Esophagus squamous epithelium (tissue), 5 donors: ENCODE measurements at places on chromosomes 6 and 20.

DNA sequence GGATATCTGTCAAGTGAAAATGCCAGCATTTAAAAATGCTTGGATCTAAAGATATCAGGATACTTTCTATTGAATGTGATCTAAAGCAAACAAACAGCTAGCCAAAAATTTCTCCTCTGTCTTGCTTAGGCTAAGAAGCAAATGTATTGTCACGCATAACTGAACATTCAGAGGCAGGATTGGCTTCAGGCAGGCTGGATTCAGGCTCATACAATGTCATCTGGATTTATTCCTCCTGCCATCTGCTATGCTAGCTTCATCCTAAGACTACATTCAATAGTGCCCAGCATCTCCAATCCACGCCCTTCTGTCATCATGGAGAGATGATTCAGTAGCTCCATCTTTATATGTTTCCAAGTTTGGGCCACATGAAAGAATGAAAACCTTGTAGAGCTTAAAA lies 27.1 kb downstream of the PFDN4 start:
- DNase-seq = no peak

- no peak for DNase-seq
Measured at GRCh38 chr20:9409981-9410380, 104.4 kb upstream of the LAMP5 start.

DNA sequence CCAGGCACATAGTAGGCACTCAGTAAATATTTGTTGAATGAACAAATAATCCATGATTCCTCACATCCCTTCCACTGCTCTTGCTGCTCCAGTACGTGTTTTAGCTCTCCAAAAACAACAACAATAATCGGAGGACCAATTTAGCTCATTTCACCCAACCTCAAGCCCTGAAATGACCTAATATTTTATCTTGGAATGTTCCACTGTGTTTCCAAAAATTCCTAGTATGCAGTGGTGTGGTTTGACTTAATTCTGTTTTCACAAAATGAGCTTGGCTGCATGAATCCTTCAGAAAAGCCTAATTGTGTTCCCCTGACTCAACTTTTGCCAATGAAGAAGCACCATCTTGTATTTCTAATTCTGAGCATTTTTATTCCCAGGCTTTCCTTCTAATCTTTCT lies 168.0 kb upstream of the PHACTR1 start:
- DNase-seq = no peak

DNA sequence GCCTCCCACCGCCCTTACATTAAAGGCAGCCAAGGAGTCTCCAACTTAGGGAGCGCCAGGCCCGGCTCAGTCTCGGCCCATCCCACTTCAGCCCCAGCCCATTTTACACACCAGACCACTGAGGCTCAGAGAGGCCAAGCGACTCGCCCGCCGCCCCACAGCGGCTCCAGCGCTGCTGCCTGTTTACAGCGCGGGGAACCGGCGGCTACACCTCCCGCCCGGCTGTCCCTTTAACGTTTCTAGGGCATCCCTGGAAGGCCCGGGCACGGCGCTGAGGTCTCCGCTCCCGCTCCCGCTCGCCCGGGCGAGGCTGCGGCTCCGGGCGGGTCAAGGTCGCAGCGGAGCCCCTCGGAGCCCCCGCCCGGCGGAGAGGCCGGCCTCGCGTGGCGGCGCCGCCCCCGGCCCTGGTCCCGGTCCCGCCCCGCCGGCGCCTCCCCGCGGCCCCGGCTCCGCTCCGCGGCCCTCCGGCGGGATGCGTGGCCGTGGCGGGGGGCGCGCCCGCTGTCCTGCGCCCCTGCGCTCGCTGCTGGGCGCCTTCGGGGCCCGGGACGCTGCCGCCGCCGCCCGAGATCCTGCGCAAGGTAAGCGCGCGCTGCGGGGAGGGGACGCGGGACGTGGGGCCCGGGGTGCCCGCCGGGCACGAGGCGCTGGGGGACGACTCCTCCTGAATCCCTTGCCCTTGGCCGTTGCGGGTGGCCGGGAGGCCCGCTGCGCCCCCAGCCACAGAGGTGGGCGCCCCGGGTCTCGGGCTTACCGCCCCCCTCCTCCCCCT lies 27.1 kb upstream of the PHACTR3 start:
- DNase-seq = no peak

DNA sequence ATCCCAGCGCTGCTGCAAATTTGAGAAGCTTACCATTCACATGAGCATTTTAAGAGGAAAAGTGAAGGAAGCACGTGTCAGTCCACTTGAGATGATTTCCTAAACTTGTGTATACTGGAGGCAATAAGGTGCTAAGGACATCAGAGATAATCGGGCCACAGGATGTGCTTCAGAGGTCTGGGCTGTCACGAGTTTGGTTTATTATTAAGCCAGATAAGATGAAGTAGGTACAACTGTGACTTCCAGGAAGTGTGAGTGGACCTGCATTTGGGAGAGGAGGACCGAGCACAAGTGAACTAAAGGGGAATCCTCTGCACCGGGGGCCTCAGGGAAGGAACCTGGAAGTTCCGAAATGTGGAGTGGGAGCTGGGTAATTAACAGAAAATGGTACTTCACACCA lies 1.4 kb downstream of the SAMD5 start:
- no peak for DNase-seq

- DNase-seq = no peak
Measured at GRCh38 chr6:3026791-3027626, 27.3 kb downstream of the NQO2 start.

- no peak for DNase-seq
Measured at GRCh38 chr6:53544217-53544469, 758 bp downstream of the GCLC start.

DNA sequence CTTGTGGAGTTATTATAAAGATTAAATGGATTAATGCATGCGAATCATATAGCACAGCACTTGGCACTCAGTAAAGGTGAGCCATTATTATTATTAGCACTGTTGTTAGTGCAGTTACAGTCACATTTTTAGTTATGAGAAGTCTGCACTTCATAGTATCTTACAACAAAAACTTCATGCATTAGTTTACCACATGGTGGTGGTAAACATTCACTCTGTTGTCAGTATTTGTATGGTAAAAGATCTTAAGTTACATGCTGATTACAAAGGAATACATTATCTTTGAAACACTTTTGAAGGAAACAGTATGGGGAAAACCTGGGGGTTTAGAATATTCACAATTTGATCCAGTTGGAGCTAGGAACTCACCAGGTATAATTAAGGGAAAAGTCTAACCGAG lies 20.8 kb downstream of the TMEM14A start:
- DNase-seq = no peak

DNA sequence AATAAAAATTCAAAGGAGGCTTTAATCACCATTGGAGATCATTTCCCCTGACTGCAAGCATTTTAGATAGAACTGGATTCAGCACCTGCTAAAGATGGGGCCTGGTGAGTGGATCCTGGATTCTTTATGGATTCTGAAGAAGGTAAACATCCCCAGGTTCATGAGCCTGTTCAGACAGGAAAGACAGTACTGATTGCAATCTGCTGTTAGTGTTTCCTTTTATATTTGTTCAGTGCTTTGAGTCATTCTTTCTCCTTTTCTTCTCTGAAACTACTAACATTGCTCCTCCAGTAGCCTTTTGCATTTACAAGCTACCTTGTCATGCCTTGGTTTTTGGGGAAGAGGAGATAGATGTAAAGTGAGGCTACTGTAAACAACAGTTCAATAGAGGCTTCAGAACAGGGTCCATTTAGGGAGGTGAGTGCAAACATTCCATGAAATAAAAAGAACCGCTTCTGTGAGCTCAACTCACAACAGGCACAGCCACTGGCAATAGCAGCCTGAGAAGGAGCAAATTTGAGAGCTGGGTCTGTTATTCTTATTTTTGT lies 66.4 kb upstream of the PRL start:
- no peak for DNase-seq

GRCh38 chr6:43217351-43217750 lies 11.9 kb downstream of the DNPH1 start:
- DNase-seq = no peak

- no peak for DNase-seq
Measured at GRCh38 chr6:40817369-40817768, 221.7 kb downstream of the UNC5CL start.

- DNase-seq = no peak
Measured at GRCh38 chr6:25017932-25018567, 82.3 kb upstream of the RIPOR2 start.

GRCh38 chr6:26411751-26412150 lies 9.7 kb downstream of the BTN3A1 start:
- no peak for DNase-seq

DNA sequence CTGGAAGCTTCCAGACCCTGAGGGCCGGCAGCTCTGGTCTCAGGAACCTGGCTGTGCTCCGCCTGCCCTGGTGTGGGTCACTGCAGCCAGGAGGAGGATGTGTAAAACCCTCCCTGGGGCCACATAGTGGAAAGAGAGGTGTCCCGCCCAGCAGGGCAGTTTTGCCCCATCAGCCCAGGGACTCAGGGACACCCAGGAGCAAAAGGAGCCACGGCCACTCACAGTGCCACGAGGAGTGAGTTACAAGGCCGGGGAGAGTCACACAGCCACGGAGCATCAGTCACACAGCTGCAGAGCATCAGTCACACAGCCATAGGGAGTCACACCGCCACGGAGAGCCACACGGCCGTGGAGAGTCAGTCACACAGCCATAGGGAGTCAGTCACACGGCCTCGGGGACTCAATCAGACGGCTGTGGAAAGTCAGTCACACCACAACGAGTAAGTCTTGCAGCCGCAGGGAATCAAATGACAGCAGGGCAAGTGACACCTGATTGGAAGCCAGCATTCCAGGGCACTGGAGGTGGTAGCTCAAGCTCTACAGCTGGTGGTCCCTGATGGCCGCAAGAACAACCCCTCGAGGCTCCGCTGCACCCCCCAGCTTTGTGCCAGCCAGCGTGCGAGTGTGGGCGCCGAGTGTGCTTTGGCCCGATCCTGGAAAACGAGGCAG lies 60.9 kb downstream of the DLL1 start:
- DNase-seq = no peak
